ENCODE measurements at places on chromosomes 5 and 9.

- no peak for DNase-seq
These were observed 259.6 kb downstream of the CDH12 start for GRCh38 chr5:22593592-22593991.

DNA sequence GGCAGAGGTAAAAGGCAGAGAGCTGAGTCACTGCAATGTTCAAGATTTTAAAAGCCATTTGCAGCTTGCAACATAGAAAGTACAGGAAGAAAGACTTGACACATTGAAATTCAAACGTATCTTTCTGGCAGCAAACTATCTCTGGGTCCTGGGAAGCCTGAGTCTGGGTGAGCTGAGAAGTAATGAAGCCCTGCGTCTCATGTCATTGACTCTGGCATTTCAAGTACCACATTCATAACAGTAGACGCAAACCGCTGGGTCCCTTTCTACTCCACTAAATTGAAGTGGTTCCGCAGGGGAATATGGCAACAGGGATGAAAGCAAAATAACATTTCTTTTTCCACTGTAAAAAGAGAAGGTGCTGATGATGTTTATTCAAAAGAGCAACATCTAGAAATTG lies 694.3 kb downstream of the BRINP1 start:
- no peak for DNase-seq

- DNase-seq = no peak
These were observed 249.6 kb downstream of the DENND1A start for GRCh38 chr9:123680352-123680751.

DNA sequence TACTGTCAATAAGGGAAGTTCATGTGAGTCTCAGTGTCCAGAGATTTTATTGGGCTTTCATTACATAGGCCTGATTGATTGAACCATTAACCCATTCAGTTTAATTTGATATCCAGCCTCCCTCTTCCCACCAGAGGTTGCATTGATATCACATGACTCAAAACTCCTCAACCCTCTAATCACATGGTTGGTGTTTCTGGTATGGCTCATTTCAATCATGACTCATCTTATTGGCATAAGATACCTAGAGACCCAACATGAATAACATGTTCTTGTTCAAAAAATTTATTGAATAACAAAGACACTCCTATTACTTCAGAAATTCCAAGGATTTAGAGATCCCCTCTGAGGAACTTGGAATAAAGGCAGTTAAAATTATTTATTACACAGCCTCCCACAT lies 982.2 kb downstream of the TLE1 start:
- DNase-seq = no peak

DNA sequence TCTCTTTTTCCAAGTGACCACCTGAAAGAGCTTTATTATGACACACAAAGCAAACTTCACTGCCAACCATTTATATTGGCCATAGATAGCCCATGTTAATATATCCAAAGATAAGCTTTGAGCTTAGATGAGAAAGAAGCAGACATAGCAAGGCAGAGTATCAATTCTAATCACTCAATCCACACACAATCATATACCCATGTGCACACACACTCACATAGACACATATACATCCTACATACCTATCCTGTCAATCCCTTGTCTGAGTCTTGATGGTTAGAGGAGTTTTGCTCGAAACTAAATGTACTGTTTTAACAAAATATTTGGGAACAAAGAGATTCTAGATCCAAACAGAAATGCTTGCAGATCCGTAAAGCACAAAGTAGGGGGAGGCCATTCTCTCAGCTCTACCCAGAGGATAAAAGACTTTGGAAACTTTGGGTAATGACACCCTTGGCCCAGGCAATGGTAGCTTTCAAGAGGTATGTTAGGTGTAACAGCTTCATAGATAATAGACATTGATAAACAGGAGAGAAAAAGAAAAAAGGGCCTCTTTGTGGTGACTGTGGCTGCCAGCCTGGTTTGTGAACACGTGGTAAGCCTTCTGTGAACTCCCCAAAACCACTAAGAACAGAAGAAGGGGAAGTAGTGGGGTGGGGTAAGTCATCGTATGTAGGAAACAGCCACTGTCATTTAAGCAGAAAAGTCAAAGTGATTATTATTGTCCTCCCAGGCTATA lies 121.6 kb downstream of the TLR4 start:
- DNase-seq = peak; percentile 53

GRCh38 chr5:68426586-68426985 lies 211.0 kb downstream of the PIK3R1 start:
- no peak for DNase-seq
